Stimulated activated CD4-positive, alpha-beta T cell treated with anti-CD3 and anti-CD28 coated beads, Interleukin-1b, Interleukin-23, amount 100 ng/mL, for 1 hour (primary cell): ENCODE measurements at places on chromosomes 12 and 14.

DNA sequence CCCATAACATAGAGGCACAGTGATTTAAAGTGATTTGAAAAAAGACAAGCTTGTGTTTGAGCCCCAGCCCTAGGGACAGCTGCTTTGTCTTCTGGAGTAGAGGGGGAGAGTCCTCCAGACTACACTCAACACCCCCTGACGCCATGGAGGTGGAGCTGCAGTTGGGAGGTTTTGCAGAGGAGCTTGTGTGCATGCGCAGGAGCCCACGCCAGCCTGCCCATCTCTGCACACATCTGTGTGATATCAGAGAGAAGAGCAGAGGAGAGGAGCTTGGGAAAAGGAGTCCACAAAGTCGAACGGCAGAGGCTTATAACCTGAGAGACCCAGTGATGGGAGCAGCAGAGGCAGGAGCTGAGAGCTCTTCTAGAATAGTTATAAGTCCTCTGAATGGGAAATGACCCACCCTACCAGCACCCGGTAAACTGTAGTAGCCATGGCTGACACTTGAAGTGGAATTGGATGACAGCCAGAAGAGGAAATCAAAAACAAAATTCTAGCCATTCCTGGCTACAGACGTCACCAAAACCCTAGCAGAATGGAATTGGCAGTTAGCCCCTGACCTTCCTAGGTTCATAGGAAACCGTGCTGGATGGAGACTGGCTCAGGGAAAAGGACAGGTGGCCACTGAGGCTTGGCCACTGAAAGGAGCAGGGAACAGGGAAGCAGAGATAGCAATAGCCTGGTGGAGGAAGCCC, 185.1 kb upstream of the VASH1 start:
- DNase-seq, result no peak

- DNase-seq, result no peak
These were observed 91.0 kb downstream of the GRIP1 start for GRCh38 chr12:66587912-66588311.

DNA sequence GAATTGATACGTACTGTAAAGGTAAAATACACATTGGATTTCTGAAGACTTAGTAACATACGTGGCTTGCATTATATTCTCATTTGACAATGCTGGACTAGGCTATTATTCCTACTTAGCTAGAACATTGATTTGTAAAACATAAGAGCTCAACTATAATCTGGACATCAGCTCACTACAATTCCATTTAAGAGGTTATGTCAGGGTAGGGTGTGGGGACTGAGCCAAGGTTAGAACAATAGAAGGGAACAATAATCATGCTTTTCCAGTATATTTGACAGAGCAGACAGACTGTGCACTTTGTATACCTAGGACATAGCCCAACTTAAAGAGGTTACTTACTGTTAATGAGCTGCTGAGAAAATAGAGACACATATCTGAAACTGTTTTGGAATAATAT, 10.8 kb downstream of the ZCRB1 start:
- DNase-seq, result no peak

- DNase-seq, result no peak
These were observed 40.9 kb upstream of the LHX5 start for GRCh38 chr12:113512568-113512967.

GRCh38 chr12:123943816-123944215, 28.8 kb downstream of the CCDC92 start:
- DNase-seq, result no peak

DNA sequence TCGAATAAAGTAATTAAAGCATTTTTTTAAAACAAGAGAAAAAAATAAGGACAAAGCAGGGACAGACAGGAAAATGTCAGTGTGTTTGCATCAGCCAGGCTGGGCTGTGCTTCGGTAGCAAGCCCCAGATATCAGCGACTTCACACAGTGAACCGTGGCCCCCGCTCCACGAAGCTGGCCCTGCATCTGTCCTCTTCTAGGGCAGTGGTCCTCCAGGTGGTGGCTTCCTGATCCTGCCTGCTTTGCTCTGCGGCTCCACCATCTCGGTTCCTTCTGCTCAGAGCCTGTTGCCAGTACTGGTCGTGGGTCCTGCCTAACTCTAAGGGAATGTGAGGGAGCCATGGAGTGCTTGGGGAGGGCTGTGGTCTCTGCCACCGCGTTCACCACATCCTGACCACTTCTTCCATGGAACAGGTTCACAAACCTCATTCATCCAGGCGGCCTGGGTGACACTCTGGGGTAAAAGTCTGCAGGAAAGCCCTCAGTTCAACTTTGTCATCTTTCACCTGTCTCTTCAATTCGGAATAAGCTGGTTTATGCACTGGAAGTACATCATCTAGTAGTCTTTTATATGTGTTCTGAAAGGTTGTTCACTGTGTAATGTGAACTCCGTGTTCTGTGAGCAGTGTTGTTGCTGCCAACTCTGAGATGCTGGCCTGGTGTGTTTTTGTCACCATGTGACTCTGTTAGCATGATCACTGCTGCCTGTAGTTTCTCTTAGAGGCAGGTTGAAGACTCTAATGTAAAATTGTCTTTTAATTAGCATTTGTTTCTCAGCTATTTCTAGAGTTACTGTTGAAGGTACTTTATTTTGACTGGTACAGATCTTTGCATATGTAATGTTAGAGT, 47.9 kb downstream of the ANKRD9 start:
- DNase-seq, result no peak

DNA sequence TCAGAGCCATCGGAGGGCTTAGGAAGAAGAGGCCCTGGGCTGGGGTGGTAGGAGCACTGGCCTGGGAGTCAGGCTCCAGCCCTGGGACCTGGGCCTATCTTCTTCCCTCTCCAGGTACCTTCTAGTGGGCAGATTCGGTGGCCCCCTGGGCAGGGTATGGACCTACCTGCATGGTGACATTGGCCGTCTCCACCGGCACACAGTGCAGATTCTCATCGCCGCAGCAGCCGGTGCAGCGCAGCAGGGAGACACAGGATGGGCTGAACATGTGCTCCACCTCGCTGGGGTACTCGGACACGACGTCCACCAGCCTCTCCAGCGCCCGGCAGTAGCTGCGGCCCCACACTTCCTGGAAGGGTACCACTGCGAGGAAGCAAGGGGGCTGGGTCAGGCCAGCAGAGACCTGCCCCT, 6.2 kb downstream of the PGF start:
- no peak for DNase-seq

- no peak for DNase-seq
These were observed 21.7 kb upstream of the TCL1B start for GRCh38 chr14:95664546-95664945.

DNA sequence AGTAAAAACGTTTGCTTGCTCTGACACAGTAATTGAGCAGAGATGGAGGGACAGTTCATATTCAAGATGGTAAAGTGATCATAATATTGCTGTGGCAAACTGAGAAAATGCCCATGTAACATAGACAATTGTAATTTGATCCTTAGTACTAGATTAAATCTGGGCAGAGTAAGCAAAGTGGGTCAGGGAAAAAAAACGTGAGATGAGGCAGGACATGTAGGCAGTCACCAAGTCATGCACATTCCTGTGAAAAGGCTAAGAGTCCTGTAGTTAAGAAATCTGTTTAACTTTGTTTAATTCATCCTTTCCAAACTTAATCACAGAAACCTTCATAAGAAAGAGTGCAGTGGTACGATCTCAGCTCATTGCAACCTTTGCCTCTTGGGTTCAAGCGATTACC, 16.1 kb downstream of the BTBD7 start:
- no peak for DNase-seq

DNA sequence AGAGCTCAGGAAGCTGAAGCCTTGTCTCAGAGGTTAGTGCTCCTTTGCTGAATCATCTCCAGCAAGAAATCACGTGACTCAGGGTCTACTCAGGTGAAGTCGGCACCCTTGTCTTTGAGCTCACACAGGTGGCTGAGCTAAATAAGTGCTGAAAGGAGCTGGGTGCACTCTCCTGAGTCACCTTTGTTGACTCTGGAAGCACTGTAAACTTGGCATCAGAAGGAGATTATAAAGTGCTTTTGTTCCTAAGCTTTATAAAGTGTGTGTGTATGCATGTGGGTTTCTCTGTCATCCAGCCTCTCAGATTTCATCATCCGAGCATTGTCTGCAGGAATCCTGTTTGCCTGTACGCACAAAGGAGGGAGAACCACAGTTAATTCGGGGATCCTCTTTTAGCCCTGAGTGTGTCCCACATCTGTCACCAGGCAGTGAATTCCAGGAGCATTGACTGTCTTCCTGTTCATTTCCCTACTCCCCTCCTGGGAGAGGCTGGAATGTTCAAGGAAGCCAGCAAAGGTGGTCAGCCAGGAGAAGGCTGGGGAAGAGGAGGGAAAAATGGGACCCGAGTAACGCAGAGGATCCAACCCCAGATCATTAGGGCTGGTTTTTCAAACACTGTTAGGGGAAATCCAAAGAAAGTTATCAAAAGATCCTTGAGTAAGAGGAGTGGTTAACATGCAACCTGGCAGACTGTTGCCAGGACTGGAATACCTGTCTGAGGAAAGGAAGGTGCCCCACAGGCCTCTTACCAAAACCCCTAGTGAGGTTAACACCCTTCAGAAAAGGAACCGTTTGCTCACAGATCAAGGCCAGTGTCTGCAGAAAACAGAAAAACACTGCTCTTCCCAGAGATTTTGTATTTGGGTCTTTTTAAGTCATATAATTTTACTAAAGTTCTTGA, 157.5 kb upstream of the HIF1A start:
- no peak for DNase-seq

- DNase-seq, result no peak
These were observed 73.9 kb downstream of the NEDD1 start for GRCh38 chr12:96980991-96981414.

DNA sequence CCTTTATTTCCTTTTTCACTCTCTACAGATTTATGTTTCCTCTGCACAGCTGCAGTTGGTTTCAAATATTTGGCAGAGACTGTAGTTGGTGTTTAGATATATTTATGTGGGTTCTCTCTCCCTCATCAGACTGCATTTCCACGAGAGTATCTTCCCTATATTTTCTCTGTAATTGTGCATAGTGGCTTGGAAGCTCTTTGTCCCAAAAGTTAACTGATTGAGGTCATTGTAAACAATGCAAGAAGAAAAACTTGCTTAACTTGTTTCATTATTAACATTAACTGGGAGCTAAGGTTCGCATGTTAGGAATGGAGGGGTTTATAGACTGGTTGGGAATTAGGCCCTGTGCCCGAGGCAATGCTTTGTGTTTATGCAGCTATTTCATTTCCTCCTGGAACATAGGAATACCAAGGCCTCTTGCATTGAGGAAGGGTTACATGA, 216.9 kb upstream of the HMGA2 start:
- no peak for DNase-seq

GRCh38 chr12:1207276-1207675, 216.3 kb downstream of the ERC1 start:
- DNase-seq, result no peak

- DNase-seq, result no peak
These were observed 6.6 kb downstream of the CACNB3 start for GRCh38 chr12:48824905-48825304.

DNA sequence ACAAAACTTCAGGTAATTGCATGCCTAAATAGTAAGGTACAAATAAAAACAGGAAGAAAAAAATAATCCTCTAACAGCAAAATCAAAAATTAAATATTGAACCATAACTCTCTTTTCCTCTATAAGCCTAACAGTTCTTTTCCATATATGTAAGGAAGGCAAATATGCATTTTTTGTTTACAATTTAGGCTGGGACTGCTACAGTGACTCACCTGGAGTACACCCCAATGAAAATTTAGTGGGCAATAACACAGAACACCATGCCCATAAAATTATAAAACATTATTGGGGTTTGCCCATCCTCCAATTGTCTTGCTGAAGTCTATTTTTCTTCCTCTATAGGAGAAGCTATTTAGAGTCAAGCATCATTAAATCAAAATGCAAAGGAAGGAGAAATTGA, 277.0 kb downstream of the PAWR start:
- DNase-seq, result no peak

DNA sequence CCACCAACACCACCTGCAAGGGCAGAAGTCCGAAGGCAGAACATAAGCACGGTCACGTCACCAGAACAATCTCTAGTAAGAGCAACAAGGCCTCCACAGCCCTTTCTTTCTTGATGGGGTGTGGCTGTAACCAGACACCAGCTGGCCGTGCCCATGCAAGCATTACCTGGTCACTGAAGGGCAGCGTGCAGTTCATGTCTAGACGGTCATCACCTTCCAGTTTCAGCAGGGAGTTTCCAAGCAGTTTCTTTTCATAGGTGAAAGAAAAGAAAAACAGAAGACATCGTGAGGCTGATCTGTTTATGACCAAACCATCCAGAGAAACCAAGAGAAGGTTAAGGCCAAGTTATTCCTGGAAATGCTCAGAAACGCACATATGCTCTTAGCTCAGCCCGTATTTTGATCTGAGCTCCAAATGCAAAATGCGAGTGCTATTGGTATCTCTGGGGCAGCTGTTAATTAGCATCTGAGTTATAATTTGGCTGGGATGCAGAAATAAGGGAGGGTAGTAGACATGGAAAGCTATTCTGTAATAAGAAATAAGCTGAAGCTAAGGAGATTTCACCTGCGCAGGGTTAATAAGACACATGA, 42.5 kb downstream of the PRKAB1 start:
- no peak for DNase-seq

- peak; percentile 62 for DNase-seq
These were observed at the start of gene ANAPC7 for GRCh38 chr12:110403146-110403975. TSS of gene ANAPC7 (minus strand) at chr12:110403708. CDS start at chr12:110403627, 81 bp downstream.

DNA sequence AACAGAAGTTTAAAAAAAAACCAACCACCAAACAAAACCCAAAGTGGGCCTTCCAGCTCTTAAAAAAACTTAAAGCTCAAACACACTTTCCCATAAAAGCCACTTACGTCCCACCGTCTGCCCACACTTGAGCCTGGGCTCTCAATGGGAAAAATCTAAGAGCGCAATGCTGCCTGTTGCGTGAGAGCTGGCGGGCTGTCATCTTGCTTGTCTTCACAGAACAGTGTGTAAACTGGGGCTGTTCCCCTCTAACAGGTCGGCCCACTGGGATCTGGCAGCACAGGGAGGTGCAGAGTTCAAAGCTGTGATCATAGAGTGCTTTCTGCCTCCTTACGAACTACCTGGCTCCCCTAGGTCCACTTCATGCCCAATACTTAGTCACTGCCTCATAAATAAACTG, 80.0 kb downstream of the DICER1 start:
- DNase-seq, result no peak

DNA sequence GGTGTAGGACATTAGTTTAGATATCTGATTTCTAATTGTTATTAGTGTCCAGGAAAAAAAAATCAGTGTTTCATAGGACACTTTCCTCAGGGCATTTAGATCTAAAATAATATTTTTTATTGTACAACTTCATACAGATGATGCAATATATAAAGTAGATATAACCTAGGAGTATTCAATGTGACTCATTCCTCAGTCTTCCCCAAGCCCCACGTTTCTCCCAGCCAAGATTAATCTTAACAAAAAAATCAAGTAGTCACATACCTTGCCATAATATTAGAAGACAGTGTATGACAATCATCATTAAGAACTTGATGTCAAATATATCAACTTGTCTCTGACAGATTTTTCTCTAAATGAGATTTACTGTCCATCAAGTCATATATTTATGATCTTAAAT, 37.1 kb downstream of the PPFIA2 start:
- DNase-seq, result no peak

DNA sequence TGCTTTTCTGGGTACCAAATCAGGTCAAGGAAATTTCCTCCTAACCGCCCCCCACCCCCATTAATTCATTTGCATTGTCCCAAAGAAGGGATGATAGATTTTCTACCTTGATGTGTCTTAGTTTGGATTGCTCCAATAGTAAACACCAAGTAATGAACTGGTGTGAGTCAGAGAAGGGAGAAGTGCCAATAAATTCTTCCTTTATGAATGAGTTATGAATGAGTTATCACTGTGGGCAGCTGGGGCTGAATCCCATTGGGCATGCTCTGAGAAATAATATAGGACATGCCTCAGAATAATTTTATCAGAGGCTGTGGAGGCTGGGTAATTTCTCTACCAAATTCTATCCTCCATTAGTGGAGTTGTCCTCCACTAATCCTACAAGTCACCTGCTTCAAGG, 277.9 kb upstream of the FLRT2 start:
- DNase-seq, result no peak

- no peak for DNase-seq
These were observed 2.4 kb downstream of the VSX2 start for GRCh38 chr14:74241652-74242017.
